Metanephros (tissue), 2 donors: ENCODE measurements at places on chromosomes 5 and 9. TPM values are rescaled to one million over a fixed set of nuclear protein-coding genes. Genes with fewer than 3 reads are reported as not detected.

The RASEF gene
- total RNA-seq = 6.1 TPM

The PDZD2 gene
- total RNA-seq = 25.3 TPM

The NR4A3 gene
- total RNA-seq = 4.3 TPM

The F12 gene
- 0.29 TPM for total RNA-seq

The PCDHGA11 gene
- 10.0 TPM for total RNA-seq

The RANBP17 gene
- total RNA-seq = 29.2 TPM

The BAAT gene
- 0.06 TPM for total RNA-seq

The DBH gene
- total RNA-seq = 1.1 TPM

The C9orf50 gene
- 0.70 TPM for total RNA-seq

The ABO gene
- total RNA-seq = 5.1 TPM

The RASGRF2 gene
- total RNA-seq = 3.5 TPM

The SPATA31E1 gene
- not detected for total RNA-seq

The PCDHA1 gene
- total RNA-seq = 0.12 TPM

The WNT8A gene
- 0.18 TPM for total RNA-seq

The PDE6A gene
- total RNA-seq = 0.06 TPM

The SPAAR gene
- total RNA-seq = 1.8 TPM

The IRX2 gene
- 19.0 TPM for total RNA-seq

The LCN15 gene
- not detected for total RNA-seq

The FBLL1 gene
- total RNA-seq = 2.0 TPM

The BHMT2 gene
- total RNA-seq = 31.5 TPM

The SPATA31A7 gene
- total RNA-seq = not detected

The ANKDD1B gene
- 6.4 TPM for total RNA-seq

The CENPH gene
- total RNA-seq = 10.2 TPM

The C9orf152 gene
- total RNA-seq = 0.18 TPM

The ZNF474 gene
- total RNA-seq = 0.18 TPM

The PDE4D gene
- total RNA-seq = 131 TPM

The IQGAP2 gene
- 40.5 TPM for total RNA-seq

The NTNG2 gene
- 4.0 TPM for total RNA-seq

The CNTFR gene
- 19.5 TPM for total RNA-seq

The ANKRD34B gene
- 0.18 TPM for total RNA-seq

The NRG2 gene
- 1.3 TPM for total RNA-seq

The AUH gene
- total RNA-seq = 71.4 TPM

The CTXN3 gene
- total RNA-seq = 0.47 TPM

The PKD2L2 gene
- 0.53 TPM for total RNA-seq

The RGS7BP gene
- total RNA-seq = 9.8 TPM

The SPAG8 gene
- total RNA-seq = 2.6 TPM

The BTNL9 gene
- 17.1 TPM for total RNA-seq

The PCDHB5 gene
- total RNA-seq = 13.4 TPM

The LRRC26 gene
- total RNA-seq = 0.35 TPM

The FAM153A gene
- total RNA-seq = 0.58 TPM

The SMIM33 gene
- total RNA-seq = not detected

The SLC45A2 gene
- 0.23 TPM for total RNA-seq
